NCI-H2081 treated with DMSO at 0.1 percent for 48 hours (cell line): ENCODE measurements at places on chromosomes 6 and 20.

- no peak for DNase-seq
These were observed 228.0 kb downstream of the CD109 start for GRCh38 chr6:73923905-73924485.

- DNase-seq, result no peak
These were observed 20.7 kb upstream of the RREB1 start for GRCh38 chr6:7087066-7087465.

DNA sequence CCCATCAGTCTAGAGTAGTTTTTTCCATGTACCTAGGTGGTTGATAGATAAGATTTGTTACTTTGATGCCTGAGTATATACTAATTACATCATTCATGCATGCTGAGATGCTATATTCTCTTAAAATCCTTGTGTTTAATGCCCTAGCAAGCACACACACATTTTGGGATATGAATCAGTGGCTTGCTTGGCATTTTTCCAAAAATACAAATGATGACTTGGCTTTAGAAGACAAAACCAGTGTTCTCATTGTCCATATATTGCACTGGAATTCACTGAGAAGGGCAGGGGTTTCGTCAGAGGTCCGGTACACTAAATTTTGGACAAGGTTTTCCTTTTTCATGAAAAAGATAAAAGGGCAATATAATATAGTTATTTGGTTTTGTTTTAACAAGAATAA is 24.9 kb downstream of the GTPBP2 start:
- no peak for DNase-seq

GRCh38 chr6:119160911-119161310 is 82.4 kb upstream of the FAM184A start:
- no peak for DNase-seq

DNA sequence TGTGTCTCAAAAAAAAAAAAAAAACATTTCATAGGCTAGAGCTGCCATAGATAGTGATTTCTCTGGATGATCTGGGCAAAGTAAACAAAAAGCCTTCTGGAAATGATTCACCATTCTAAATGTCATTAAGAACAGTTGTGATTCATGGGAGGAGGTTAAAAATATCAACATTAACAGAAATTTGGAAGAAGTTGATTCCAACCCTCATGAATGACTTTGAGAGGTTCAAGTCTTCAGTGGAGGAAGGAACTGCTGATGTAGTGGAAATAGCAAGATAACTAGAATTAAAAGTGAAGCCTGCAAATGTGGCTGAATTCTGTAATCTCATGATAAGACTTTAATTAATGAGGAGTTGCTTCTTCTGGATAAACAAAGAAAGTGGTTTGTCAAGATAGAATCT is 26.8 kb upstream of the MMP24 start:
- DNase-seq, result no peak

DNA sequence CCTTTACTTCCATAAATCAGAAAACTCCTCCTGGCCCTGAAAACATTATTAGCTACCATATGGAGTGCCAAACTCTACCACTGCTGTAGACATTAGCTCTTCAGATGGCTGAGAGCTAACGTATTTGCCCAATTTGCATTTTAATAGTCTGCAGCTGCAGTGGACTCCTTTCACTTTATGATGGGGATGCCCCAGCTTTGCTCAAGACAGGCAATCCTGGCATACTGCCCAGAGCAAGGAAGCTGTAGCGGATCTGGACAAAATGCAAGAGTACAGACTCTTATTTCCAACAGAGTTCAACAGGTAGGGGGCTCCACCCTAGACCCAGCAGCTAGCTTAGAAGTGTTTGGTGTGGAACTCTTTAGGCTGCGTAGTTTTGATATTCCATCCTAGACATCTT is 246.7 kb downstream of the FOXC1 start:
- peak; percentile 52 for DNase-seq

- DNase-seq, result no peak
These were observed 37.2 kb upstream of the PTPN1 start for GRCh38 chr20:50472693-50473664.

- DNase-seq, result no peak
These were observed 38.7 kb upstream of the PPP1R3G start for GRCh38 chr6:5046430-5046829.

GRCh38 chr20:63830841-63831588 is at the start of gene ZBTB46:
TSS of gene ZBTB46 (minus strand) at chr20:63831264. CDS start at chr20:63790757, 40,507 bp downstream.
- DNase-seq, result no peak

GRCh38 chr20:47389867-47390347 is 33.4 kb upstream of the ZMYND8 start:
- DNase-seq, result no peak

- DNase-seq, result no peak
These were observed 2.1 kb downstream of the PLCG1 start for GRCh38 chr20:41139227-41140093.

DNA sequence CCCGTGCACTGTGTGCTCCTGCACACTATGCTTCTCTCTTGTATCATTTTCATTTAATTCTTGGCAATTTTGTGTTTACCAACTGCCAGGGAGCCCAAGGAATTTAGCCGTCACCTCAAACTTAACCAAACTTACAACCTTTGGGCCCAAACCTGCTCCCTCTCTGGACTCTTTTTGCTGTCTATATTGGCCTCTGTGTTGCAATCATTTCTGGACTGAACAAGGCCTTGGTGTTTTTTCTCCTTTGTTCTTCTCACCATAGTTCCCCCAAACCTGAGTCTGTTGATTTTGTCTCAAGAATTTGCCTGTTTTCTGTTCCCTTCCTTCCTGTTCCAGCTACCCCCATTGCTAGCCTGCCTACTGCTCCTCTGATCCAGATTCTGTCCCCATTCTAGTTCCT is 19.2 kb downstream of the DCBLD1 start:
- DNase-seq, result no peak

DNA sequence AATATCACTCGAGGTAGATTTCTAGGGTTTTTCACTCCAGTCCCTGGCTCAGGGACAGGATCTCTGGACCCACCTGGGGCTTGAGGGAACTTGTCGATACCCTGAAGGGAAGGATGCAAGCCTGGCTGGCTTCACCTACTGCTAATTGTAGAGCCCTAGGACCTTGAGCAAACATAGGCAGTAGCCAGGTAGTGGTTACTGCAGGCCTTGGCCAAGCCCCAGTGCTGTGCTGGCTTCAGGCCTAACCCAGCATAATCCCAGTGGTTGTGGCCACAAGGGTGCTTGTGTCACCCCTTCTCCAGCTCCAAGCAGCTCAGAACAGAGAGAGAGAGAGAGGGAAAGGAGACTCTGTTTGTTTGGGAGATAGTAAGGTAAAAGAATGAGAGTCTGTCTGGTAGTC is 5.8 kb upstream of the MCM9 start:
- no peak for DNase-seq

DNA sequence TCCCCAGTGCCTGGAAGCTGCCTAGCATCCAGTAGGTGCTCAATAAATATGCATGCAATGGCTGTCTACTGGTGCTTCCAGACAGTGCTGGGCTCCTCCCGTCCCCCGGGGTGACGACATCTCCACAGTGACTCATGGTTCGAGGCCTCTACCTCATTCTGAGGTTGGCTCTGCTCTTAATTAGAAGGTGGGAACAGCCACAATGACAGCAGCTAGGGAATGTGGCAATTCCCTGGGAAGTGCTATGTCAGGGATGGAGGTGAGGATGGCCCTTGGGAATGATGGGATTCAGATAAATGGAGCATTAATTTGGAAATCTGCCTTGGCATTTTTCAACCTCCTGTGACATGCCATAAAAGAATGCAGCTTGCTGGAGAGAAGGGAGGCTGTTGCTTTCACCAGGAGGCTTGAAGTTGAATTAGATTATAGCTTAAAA is 43.5 kb upstream of the NFATC2 start:
- no peak for DNase-seq

- DNase-seq, result no peak
These were observed 171.5 kb downstream of the CDKAL1 start for GRCh38 chr6:20705741-20706140.

GRCh38 chr6:3751077-3751729 is at the start of gene PXDC1:
TSS of gene PXDC1 (minus strand) at chr6:3751713. CDS start at chr6:3751531, 182 bp downstream.
- no peak for DNase-seq

DNA sequence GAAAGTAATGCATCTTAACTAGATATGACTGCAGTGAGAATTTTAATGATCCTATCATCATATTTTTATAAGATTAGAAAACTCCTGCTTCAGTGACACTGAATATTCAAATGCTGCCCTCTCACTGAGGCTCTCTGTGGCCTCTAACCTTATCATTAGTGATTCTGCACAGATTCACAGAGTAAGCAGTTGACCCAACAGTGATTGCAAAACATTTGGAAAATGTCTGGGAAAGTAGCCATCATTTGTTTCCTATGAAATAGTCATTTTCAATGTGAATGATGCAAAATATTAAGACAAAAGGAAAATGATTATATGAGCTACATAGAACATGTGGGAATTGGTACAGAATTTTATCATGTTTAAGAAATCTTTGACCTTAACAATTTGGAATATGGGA is 210.3 kb downstream of the TBX18 start:
- no peak for DNase-seq

DNA sequence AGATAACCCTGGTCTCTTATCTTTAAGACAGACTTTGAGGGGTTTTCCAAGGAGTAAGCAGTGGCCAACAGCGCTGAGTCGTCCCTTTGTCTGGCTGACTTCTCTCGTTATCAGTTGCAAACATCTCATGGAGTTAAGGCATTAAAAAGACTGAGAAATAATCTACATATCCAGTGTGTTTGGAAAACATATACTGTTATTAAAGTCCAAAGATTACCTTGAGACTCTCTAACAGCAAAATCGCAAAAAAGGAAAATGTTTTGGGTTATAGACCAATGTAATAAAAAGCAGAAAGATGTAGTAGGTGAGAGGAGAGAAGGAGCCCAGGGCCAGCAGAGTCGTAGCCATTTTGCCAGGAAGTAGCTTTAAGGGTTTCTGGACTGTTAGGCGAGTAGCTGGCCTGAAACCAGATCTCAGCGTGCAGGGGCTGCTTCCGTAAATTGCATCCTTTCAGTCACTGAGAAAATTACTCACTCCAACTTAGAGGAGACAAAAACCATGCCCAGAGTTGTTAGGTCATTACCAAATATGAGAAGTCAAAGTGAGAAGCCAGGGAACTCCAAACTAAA is 24.6 kb downstream of the MYLK4 start:
- DNase-seq, result no peak

GRCh38 chr20:4813076-4813862 is 91.6 kb downstream of the PRND start:
- DNase-seq, result no peak
